ENCODE measurements at places on chromosomes 13 and 19.

DNA sequence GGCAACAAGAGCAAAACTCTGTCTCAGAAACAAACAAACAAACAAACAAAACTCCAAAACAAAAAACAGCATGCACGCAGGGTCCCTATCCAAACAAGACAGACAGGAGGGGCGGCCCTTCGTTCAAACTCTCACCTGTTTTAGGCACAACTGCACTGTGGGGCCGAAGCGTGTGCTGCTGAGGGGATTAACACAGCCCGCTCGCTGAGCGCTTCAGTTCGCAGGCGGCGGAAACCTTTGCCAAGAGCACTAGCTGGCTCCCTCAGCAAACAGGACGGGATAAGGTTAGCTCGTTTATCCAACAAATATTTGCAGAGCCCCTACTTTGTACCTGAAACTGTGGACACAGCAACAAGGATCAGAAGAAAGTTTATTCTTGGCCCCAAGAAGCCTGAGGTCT is 1.6 kb upstream of the ADPRHL1 start:
- no peak for DNase-seq

GRCh38 chr13:27293873-27294515 is 23.4 kb downstream of the RASL11A start:
- DNase-seq, result no peak

DNA sequence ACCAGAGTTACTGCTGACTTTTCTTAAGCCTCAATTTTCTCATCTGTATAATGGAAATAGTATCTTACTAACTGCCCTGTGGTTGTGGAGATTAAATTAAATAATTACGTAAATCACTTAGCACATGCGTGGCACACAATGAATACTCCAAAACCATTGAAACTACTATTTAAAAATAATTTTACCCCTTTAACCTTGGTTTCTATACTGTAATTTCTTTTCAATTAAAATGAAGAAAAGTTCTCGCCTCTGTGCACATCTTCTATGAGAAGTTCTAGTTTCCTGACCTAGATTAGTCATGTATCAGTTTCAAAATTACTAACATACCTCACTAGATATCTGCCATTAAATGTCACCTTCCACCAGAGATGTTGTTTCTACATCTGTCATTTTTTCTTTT is 5.7 kb downstream of the SLITRK1 start:
- DNase-seq, result no peak

- DNase-seq, result no peak
Observed at GRCh38 chr13:111269508-111269907, 50.9 kb upstream of the TEX29 start.

DNA sequence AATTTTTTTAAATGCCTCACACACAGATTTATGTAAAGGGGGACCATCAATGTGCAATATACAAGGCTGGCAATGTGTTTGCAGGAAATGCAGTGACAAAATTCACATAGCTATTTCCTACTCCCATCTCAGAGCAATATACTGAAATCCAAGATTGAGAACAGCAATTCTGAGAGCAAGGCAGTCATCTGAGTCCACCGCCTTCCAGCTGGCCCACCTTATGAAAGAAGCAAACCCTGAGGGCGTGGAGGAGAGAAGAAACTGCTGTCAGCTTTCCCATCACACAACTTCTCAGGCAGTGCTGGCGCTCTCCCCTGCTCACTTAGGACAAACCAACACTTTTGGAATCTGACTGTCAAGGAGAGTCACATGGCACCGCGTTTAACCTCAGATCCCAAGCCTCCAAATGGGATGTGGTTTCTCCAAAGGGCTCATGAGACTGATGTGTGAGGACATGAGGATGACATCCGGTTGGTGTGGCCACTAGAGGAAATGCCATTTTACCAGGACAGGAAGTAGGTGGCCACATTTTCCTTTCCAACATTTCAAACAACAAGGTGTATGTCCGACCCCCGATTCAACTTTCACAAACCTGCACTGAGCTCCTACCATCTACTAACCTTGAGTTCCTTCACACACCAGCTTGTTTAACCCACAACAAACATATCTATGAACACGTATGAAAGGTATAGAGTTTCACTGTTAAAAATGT is 3.7 kb upstream of the DOCK9 start:
- no peak for DNase-seq

GRCh38 chr19:46347985-46348384 is 1.1 kb downstream of the PPP5C start:
- DNase-seq, result no peak
